ENCODE measurements at places on chromosomes 1 and 21.

DNA sequence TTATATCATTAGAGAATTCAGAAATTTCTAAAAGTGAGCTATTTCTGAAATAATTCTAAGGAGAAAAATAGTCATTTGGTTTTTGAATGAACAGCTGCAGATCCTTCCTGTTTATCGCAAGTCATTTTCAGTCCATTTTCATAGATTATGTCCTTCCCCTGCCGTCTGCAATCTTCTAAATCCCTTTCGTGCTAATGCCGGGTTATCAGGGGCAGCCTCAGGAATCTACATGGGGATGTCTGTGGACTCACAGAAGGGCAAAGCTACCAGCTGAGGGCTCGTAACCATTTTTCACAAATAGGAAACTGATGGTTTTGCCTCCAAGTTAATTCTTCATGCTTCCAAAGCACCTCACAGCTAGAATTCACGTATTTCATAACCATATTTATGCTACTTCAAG lies 23.0 kb downstream of the RCAN3 start:
- DNase-seq = no peak

GRCh38 chr1:100292711-100293110 lies 26.7 kb downstream of the RTCA start:
- no peak for DNase-seq

DNA sequence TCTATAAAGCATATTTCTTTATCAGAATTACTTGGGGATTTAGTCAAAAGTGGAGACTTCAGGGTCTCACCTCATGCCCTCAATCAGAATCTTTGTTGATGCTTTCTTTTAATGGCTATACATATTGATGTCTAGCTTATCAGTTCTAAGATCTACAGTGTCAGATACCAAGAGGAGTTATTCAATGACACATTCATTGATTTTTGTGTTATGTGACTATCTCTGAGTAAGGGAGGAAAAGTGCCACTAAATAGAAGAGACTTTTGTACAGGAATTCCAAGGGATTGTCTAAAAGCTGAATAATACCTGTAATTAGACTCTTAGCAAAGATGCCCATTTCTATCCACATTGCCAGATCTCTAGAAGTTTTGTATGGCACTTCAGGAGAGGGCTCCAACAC lies 87.2 kb downstream of the HLX start:
- DNase-seq = no peak

- DNase-seq = no peak
Observed at GRCh38 chr1:244304156-244304555, 147.6 kb downstream of the ADSS2 start.

DNA sequence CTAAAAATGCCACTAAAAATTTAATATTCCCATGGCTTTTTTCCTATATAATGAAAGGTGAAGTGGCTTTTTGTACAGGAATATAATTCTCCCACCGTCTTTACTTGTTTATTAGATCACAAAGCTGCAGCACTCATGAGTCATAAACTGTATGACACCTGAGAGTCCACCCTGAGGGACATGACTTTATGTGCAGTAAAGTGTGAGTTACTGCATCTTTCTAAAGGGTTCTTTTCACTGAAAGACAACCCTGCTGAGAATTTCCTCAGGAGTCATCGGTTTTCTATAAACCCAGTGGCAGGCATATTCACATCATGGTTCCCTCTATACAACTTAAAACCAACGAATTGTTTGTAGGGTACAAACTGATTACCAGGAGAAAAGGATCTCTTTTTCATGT lies 77.4 kb downstream of the APP start:
- DNase-seq = no peak

Data from activated CD8-positive, alpha-beta T cell treated with anti-CD3 and anti-CD28 coated beads for 36 hours (primary cell).